ENCODE measurements at places on chromosomes 13 and 19.

GRCh38 chr19:35253316-35254286, 4.8 kb downstream of the LSR start:
- no peak for DNase-seq

DNA sequence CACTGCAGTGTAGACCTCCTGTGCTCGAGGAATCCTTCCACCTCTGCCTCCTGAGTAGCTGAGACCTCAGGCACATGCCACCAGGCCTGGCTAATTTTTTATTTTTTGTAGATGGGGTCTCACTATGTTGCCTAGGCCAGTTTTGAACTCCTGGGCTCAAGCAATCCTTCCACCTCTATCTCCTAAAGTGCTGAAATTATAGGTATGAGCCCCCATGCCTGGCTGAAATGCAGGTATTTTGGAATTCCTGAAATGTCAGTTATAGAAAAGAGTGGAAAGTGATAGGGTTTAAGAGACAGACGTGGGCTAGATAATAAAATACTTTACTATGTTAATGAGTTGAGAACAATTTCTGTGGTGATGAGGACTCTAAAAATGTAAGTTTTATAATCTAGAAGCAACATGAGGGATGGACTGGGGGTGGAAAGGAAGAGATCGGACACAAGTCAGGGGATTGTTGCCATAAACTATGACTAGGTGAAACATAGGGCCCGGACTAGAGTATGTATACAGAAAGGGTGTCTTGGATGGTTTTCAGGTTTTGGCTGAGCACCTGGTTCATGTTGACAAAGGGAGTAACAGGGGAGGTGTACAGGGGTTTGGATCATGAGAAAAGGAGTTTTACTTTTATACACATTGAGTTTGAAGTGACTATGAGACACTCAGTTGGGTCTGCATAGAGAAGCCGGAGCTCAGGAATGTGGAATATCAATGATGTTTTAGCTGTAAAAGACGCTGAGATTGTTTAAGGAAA, 165.6 kb upstream of the STARD13 start:
- DNase-seq, result no peak

- no peak for DNase-seq
These were observed 55.5 kb downstream of the TBC1D4 start for GRCh38 chr13:75426421-75426820.

DNA sequence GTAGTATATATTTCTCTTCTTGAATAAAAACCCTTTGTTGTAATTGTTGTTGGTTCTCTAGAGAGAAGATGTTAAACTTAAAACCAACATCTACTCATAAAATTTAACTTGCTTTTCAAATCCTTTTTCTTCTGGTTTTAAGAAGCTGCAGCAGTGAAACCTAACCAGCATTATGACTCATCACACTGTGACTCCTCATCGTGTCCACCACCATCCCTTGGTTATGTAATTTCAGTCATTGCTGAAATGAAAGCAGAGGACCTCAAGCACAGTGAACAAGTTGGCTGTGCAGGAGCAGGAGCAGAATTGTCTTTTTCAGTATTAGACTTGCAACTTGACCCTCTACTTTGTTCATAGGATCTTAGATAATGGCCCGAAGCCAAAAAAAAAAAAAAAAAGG, 64.9 kb upstream of the HTR2A start:
- DNase-seq, result no peak

- DNase-seq, result no peak
These were observed 22.5 kb downstream of the SCEL start for GRCh38 chr13:77558016-77558415.

All from iPS DF 19.7 (cell line).